ENCODE measurements at places on chromosomes 12 and 14.

- DNase-seq = no peak
Observed at GRCh38 chr12:90366286-90366685, 588.7 kb downstream of the CCER1 start.

DNA sequence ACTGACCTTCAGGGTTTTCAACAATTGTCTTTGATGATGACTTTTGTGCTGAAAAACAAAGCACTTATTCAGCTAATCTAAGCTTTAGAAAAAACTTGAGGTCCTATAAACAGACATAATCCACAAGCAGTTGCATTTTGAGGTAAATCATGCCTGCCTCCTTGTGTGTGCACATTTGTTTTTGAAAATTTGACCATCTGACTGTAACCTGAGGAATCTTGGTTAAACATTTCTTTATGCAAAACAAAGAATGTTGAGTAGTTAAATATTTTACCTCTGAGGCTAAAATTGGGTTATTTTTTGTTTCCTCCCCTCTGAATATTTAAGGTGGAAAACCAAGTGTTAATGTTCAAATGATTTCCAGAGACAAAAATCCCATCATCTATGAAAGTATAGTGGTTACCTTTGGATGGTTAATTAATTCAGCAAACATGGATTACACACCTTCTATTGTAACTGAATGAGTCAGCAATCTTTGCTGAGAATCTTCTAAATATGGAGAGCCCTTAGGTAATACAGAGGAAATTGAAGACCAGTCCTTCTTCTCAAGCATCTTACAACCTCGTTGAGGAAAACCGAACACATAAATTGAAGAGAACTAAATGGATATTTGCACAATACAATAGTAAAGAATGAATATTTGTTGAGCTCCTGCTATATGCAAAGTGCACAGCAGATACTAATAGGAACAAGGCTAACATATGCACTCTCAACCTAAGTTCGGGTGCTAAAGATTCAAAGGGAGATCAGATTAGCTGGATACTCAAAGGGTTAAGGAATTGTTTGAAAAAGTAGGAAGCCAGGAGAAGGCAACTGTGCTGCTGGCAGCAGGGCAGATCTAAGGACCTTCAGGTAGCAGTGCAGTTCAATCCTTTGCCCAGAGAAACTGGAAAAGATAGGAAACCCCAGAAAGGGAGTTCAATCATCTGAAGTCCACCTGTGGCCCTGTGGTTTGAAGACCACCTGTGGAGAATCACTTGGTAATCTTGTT lies 115.2 kb downstream of the BMP4 start:
- DNase-seq = no peak

- no peak for DNase-seq
Observed at GRCh38 chr14:90815822-90816662, at the start of gene TTC7B. TSS of gene TTC7B (minus strand) at chr14:90816430. CDS start at chr14:90816295, 135 bp downstream.

GRCh38 chr14:100982353-100982752 lies 78.8 kb upstream of the RTL1 start:
- no peak for DNase-seq

DNA sequence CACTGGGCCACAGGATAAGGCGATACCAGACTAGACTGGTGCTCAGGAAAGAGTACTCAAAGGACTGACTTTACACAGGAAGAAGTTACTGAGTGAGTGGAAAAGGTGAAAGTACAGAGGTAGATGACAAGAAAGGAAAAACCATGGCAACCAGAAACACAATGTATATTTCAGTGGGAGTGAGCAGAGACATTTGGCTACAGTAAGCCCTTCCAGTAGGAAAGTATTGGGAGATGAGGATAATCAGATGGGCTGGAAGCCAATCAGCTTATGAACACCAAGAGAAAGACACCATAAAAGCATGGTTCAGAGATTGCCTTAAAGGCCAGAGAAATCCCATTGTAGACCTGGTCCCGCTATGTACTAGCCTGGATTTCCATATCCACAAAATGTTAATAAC lies 51.6 kb downstream of the TMTC1 start:
- no peak for DNase-seq

DNA sequence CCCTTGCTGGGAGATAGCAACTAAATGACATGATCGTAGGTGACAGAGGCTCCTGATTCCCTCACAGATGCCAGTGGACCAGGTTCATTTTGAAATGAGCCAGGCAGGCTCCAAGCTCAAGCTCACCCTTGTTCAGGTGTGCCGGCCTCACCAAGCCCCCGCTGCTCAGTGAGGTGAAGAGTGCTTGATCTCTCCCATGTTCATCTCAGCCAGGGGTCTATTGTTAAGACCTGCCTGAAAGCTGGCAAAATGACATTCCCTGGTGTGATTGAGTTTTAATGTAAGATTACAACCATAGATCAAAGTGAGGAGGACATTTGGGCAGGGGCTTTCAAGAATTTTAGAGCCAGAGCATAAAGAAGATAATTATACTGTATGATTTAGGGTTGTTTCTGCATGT lies 497.9 kb downstream of the EGLN3 start:
- DNase-seq = no peak

DNA sequence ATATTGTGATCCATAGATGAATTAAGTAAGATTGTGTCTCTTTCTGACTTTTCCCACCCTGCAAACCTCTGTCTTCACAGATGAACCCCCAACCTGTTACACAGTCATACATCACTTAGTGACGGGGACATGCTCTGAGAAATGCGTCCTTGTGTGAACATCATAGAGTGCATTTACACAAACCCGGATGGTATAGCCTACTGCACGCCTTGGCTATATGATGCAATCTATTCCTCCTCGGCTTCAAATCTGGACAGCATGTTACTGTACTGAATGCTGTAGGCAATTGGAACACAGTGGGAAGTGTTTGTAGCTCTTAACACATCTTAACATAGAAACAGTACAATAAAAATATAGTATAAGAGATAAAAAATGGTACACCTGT lies 7.4 kb upstream of the TESPA1 start:
- no peak for DNase-seq

- no peak for DNase-seq
Observed at GRCh38 chr12:132638541-132639408, 20.2 kb downstream of the P2RX2 start.

DNA sequence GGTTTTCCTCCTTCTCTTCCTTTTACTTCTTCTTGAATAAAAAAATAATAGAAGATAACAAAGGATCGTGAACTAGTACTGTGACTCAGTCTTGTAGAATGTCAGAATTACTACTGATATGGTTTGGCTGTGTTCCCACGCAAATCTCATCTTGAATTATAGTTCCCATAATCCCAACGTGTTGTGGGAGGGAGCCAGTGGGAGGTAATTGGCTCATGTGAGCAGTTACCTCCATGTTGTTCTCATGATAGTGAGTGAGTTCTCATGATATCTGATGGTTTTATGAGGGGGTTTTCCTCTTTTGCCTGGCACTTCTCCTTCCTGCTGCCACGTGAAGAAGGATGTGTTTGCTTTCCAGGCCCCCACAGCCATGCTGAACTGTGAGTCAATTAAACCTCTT lies 549.6 kb downstream of the DIO2 start:
- no peak for DNase-seq

- DNase-seq = no peak
Observed at GRCh38 chr14:91108941-91109611, 4.8 kb upstream of the DGLUCY start.

- DNase-seq = no peak
Observed at GRCh38 chr12:1632702-1633101, 3.7 kb downstream of the WNT5B start.

GRCh38 chr12:94460616-94460959 lies 921 bp upstream of the CEP83 start:
- no peak for DNase-seq

GRCh38 chr12:127509066-127509778 lies 757.7 kb upstream of the TMEM132C start:
- DNase-seq = no peak

DNA sequence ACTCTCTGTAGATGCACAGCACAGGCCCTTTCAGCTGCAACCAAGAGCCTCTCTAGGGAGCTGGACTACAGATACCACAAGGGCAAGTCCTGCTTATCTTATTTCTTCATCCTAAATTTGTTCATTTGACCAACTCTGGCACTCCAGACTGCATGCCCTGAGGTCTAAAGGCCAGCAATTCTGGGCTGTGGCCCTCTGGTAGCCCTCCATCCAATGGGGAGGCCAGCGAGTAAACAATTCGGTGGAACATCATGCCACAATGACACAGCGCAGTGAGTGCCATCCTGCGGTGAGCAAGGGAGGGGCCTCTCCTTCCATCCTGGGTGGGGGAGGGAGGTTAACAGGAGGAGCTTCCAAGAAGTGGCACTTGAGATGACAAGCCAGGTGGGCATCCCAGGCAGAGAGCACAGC lies 652 bp upstream of the SELPLG start:
- no peak for DNase-seq

GRCh38 chr14:53360829-53361228 lies 207.7 kb upstream of the DDHD1 start:
- no peak for DNase-seq

- no peak for DNase-seq
Observed at GRCh38 chr14:35047976-35048513, 2.0 kb downstream of the FAM177A1 start.

- no peak for DNase-seq
Observed at GRCh38 chr14:96847451-96847850, 50.3 kb downstream of the VRK1 start.

GRCh38 chr12:107238296-107238695 lies 144.9 kb upstream of the CRY1 start:
- no peak for DNase-seq

DNA sequence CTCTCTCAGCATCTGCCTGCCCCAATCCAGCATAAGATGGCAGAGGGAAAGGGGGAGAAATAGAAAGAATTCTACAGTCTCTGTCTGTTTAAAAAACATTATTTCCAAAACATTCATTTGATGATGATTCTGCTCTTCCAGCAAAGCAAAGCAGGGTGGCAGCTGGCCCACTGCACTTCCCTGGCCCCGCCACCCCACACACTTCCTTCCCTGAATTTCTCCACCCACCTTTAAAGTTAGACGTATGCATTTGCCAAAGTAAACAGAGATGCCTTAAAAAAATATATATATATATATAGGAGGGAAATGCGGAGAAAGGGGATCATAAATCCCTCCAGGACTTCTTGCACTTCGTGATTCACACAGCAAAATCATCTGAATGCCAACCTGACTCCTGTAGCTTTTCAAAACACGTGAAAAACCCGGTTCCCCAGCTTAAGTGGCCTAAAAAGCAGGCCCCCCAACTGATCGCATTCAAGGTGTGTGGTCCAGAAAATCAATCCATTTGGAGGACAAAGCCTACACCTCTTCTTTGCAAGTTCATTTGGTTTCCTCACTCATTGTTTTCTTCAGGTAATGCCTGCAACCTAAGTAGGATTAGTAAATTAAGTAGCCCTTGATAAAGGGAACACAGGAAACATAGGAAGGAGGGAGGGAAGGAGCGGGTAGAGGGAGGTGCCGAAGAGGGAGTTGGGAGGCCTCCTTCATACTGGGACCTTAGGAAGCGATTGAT lies 68.8 kb downstream of the LLPH start:
- DNase-seq = no peak

DNA sequence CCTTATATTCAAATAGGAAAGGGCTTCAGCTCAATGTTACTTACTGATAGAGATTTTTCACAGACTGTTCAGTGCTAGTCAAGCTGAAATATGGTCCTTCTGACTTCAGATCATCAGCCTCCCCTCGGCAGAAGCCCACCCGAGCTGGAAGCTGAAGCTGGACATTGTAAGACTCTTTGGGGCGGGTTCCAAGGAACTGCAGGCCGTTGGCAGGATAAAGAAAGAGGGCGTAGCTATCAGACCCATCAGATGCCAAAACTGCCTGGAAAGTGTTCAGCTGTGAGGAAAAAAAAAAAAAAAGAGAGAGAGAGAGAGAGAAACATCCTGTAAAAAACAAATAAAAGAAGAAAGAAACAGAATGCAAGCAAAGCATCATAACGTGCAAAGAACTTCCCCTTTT lies 8.8 kb downstream of the NID2 start:
- no peak for DNase-seq

DNA sequence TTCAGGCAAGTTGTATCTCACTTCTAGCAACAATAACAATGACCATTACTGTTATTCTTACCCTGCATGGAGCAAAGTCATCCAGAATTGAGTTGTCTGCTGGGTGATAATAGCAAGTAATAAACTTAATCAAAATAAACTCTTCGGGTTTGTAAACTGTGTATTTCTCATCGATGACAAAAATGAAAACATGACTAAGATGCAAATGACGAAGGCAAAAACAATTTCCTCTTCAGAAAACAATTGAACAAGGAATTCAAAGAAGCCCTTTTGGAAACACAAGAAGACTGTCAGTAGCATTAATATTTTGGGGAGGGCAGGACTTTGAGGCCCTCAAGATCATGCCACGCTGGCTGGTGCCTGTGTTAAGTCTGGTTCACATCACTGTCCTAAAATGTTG lies 232.0 kb downstream of the BTG1 start:
- no peak for DNase-seq

All from activated T-helper 1 cell treated with anti-CD3 and anti-CD28 coated beads, Interleukin-2, amount 50 U/mL, for 16 hours (primary cell).